ENCODE measurements at places on chromosomes 12 and 14.
A peak's percentile ranks its signal among the peaks of the same experiment; 100 is the strongest.

- DNase-seq, result peak; percentile 3
Observed at GRCh38 chr14:29710015-29710414, 217.6 kb downstream of the PRKD1 start.

DNA sequence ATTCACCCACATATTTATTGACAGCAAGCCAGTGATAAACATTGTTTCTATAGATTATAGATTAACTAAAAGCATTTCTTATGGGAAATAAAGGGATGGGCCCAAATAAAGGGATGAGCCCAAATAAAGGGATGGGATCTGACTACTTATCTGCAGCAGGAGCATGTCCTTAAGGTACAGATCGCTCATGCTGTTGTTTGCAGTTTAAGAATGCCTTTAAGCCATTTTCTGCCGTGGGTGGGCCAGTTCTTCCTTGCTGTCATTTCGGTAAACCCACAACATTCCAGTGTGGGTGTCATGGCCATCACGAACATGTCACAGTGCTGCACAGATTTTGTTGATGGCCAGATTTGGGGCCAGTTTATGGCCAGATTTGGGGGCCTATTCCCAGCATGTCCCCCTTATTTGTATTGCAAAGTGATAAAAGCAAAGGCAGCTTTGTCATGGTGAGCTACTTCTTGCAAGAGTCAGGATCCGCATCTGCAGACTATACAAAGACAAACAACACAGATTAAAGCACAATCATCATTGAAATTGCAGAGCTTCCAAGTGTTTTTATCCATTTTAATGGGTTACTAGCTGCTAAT, 700.7 kb downstream of the LRFN5 start:
- DNase-seq, result no peak

DNA sequence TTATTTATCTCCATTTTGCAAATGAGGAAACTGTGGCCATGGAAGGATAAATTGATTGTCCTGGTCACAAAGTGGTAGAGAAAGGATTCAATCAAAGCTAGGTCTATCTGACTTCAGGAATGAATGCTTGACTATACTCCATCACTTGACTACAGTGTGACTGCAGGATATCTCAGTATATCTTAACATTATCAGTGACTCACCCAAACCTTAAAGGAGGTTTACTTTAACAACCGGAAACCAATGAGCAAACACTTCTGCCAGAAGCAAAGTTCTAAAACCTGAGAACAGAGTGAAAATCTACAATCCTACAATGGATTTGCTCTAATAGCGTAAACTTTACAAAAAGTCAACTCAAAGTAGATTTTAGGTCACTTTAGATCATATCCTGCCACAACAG, 277.0 kb downstream of the CEP128 start:
- peak; percentile 59 for DNase-seq

DNA sequence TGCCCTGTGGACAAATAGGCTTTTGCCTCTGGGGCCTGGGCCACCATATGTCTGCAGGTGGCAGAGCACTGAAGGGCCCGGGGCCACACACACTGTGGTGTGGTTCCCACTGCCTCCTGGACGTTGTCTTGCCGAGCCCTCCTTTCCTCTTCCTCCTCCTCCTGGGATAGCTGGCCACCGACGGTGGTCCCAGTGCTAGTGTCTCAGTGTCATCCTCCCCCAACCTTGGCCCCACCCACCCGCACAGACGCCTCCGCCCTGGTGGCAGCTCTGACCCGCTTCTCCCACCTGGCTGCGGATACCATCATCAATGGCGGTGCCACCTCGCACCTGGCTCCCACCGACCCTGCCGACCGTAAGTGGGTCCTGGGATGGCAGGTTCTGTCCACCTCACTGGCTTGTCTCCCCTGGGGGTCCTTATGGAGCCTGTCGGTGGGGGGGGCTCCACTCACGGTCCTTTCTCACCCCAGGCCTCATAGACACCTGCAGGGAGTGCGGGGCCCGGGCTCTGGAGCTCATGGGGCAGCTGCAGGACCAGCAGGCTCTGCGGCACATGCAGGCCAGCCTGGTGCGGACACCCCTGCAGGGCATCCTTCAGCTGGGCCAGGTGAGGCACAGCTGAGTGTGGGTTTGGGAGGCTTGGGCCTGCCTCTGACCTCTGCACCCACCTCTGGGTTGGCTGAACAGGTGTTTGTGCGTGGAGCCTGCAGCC, 23.5 kb downstream of the HIP1R start:
- DNase-seq, result no peak

DNA sequence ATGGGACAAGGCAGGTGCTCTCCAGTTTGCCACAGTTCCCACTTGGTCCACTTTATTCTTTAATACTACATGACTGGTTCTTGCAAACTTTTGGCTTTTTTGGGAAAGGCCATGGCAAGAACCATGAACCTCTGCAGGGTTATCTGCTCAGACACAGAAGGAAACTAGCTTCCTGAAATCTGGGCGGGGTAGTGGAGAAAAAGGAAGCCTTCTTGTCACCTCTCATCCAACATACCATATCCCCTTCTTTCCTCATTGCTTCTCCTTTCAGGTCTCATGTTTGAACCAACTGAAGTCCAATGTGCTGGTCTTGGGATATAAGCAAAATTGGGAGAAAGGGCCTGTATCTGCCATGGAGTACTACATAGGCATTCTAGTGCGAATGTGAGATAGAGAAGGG, 5.5 kb upstream of the KLHL33 start:
- no peak for DNase-seq

GRCh38 chr14:50605766-50606165, 45.8 kb downstream of the ATL1 start:
- no peak for DNase-seq

GRCh38 chr12:113113397-113113796, 22.2 kb downstream of the RASAL1 start:
- no peak for DNase-seq

DNA sequence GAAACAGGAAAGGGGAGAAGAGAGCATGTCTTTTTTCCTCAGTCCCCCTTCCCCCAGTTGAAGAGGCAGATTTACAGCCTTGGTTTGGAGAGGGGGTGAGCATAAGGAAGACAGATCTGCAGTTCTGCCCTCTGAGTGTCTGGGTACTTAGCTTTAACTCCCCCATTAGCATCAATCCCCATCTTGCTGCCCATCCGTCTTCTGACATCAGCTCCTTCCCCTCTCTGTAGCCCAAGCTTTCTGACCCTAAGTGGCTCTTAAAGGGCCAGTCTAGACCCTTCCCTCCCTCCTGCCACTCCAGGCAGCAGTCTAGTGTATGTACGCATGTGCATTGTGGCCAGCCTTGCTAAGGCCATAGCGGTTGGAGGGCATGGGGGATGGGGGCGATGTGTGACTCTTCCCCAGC, 7.3 kb downstream of the GPR84 start:
- no peak for DNase-seq

- peak; percentile 28 for DNase-seq
Observed at GRCh38 chr12:124381456-124382296, 86.8 kb downstream of the RFLNA start.

- DNase-seq, result no peak
Observed at GRCh38 chr12:34599530-34600513, 577.5 kb downstream of the ALG10 start.
